ENCODE measurements at places on chromosomes 2 and 18. TPM values are rescaled to one million over a fixed set of nuclear protein-coding genes. Genes with fewer than 3 reads are reported as not detected.
A peak's percentile ranks its signal among the peaks of the same experiment; 100 is the strongest.

DNA sequence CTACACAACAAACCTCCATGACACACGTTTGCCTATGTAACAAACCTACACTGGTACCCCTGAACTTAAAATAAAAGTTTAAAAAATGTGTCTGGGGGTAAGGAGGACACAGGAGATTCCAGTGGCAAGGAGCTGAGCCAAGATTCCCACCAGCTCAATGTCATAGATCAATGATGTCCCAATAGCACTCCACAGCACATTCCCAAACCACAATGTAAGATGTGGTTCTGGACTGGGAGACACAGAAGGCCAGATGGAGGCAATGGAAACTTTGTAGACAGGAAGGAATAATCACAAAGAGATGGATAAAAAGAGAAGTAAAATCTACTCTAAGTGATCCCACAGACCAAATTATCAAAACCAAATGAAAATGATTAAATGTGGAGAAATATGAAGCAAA lies 312.4 kb upstream of the SOX11 start:
- no peak for DNase-seq

DNA sequence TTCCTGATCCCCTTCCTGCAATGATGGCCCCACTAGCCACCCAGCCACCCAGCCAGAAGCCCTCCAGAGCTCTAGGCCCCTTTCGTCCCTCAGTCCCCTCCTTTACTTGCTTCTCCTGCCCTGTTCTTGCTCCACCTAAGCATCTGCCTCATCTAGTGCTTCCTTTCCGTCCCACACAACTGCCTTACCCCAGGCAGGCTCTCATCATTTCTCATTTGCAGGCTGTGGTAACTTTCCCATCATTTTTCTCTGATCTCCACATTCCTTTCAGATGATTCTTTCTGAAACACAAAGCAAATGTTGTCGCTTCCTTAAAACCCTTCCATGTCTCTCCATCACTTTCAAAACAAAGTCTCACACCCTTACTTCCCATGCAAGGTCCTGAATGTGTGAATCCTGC lies 459.8 kb downstream of the METTL4 start:
- DNase-seq, result peak; percentile 76

DNA sequence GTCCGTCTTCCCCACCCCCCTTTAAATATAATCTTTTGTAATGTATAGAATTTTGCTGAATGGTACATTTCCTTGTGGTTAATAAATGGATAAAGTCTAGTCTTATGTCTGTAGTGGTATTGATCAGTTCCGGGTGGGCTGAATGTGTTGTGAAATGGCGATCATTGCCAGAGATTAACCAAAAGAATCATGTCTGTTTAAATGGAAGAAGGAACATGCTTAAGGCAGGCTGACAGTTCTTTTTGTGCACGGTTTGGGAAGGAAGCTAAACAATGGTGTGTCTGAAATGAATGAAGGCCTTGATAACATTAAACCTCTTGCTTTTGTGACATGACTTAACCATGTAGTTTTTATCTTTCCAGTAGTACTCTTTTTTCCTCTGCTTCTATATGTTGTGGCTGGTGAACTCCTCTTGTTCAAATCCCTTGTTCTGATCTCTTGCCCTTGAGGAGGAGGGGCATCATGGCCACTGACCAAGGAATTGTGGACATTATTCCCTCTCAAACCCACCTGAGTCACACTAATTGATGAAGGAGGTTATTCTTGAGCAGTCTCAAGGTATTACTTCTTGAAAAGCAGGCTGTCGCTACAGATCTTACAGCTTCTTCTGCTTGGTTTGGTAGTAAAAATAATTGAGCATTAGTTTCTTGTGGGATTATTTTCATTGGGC lies 1.7 kb downstream of the ACVR2A start:
- DNase-seq, result no peak

DNA sequence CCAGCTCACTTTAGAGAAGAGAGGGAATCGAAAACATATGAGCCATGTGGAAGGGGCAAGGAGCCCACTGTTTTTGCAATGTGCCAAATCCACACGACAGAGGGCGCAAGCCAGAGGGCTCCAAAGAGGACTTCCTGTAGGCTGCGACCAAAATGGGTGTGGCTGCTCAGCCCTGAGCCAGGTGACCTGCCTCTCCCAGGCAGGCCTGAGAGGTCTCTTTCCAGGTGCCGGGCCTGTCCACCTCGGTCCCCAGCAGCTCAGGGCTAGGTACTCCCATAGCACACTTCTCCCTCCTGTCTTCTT lies 153.8 kb downstream of the TTC32 start:
- no peak for DNase-seq

DNA sequence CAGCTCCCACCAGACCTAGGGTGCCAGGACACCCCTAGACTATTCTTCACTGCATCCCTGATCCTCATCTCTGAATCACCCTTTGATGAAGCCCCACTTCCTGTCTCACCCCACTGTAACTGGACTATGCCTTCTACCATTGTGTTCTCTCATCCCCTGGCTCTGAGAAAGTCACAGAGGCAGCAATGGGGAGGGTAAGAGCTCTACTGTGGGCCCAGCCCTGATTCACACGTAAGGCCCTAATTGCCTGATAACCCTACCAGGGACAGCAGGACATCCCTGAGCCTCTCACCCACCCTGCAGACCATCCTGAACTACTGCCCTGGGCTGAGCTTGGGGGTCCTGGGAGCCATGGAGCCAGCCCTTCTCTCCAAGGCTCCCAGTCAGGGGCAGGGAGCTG lies 1.5 kb upstream of the PROM2 start:
- no peak for DNase-seq

DNA sequence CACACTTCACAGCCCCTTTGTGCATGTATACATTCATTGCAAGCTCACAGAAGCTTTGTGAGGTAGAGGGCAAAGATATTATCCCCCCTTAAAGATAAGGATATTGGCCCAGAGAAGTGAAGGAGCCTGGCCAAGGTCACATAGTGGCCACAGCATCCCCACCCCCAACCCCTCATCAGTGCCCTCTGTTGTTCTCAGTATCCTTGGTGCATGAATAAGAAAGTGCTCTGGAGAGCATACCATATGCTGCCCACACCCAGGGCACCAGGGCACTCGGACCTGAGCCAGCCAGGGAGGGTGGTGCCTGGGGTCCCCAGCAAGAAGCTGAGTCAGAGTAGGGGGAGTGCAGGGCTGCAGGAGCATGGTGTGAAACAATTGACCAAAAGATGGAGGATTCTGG lies 3.3 kb downstream of the DYSF start:
- no peak for DNase-seq

The SPEG gene
- total RNA-seq, result 0.44 TPM

The DRC1 gene
- not detected for total RNA-seq

The TXNDC2 gene
- not detected for total RNA-seq
